Activated CD4-positive, CD25-positive, alpha-beta regulatory T cell treated with anti-CD3 and anti-CD28 coated beads, Interleukin-2, amount 50 U/mL, for 16 hours (primary cell): ENCODE measurements at places on chromosomes 6 and 20.

- DNase-seq = no peak
Measured at GRCh38 chr6:150395388-150396009, 26.7 kb downstream of the IYD start.

DNA sequence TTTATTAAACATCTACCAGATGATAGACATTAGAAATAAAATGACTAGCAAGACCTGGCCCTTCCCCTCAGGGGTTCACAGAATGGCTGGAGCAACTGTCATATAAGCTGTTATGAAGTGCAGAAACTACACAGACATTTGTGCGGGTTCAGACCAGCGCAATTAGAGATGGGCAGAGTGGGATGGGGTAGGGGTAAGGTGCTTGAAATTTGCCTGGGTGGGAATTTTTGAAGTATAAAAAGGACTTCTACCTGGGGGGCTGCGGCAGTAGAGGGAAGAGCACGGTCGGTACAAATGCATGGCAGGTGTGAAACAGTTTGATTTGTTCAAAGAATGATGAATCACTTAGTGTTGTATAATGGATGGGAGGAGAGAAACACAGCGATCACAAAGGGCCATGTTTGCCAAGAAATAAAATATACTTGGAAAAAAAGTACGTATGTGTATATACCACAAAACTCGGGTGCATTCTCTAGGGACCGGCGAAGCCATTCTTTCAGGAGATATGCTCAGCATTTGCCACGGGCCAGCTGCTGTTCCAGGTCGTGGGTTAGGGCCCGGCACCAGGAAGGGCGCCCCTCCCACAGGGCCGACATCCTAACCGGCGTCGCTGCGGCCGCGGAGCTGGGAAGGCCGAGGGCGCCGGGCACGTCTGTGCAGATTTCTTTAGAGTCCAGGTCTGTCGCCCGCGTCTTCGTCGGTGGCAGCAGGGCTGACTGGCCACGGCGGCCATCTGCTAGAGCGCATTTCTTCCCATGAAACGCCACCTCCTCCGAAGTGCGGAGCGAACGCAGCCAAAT lies 809 bp upstream of the NOL7 start:
- DNase-seq = no peak

DNA sequence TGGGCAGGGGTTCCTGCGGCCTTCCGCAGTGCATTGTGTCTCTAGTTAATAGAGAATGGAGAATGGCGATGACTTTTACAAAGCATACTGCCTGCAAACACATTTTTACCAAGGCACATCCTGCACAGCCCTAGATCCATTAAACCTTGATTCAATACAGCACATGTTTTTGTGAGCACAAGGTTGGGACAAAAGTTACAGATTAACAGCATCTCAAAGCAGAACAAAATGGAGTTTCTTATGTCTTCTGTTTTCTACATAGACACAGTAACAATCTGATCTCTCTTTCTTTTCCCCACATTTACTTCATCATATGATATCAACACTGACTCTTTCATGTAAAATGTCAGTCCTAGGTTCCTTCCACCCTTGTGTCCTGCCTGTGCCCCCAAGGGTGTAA lies 63.5 kb downstream of the GCNT2 start:
- DNase-seq = no peak

- DNase-seq = no peak
Measured at GRCh38 chr6:150133686-150134085, 9.2 kb upstream of the PPP1R14C start.
